ENCODE measurements at places on chromosomes 3 and 15. TPM values are rescaled to one million over a fixed set of nuclear protein-coding genes. Genes with fewer than 3 reads are reported as not detected.

DNA sequence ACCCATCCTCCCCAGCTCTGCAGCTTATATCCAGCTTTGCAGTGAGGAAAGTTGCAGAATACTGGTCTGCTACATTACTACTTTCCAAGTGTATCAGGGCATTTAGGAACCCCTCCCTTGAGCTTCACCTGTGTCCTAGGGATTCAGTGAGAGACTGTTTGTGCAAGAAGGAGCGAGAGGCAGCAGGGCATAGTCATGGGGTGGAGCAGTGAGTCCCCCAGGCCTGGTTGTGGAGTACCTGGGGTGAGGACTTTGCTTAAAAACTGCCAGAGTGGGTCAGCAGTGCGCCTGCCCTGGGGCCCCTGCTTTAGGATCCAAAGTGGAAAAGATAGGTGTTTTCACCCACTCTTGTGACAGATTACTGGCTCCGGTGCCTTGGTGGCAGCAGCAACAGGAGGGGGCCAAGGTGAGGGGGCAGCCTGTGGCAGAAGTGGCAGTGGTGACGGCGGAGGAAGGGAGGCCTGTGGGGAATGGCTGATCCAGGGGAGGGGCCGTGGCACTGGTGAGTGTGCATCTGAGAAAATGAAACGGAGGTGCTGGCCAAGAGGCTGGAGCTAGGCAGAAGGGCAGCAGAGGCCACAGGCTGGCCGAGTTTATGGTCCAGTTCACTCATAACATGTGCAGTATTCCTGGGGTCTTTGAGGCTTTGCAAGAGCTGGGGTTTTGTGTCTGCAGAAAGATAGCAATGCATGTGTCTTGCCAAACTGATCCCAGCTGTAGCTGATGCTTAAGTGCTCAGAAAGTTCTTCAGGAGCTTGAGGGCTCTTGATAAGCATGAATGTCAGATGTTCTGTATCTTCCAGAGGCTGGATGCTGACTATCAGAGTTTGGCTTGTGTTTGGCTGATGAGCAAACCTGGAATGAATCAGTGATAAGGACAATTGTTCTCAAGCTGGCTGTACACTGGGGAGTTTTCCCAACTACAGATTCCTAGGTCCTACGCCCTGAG is 43.4 kb downstream of the GOLGA6A start:
- DNase-seq: no peak

Gene YEATS2
- 28.0 TPM for total RNA-seq

Gene GPR149
- not detected for total RNA-seq

Gene PHC3
- 48.5 TPM for total RNA-seq

Gene NLGN1
- total RNA-seq: not detected

DNA sequence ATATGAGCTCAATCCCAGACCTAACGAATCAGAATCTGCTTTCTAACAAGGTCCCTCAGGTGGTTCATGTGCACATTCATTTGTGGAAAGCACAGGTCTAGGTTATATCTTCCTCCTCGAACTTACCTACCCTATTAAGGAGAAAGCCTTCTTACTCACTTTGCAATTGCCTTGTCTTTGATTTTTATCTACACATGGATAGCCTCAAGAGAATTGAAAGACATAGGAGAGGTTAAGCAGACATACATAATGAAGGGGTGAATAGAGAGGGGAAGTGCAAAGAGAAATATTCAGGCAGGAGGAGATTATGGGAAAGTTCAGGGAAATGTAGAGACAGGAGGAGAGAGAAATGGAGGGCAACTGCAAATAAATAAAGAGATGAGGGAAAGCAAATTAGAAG is 422.9 kb upstream of the ADAMTS9 start:
- no peak for DNase-seq

DNA sequence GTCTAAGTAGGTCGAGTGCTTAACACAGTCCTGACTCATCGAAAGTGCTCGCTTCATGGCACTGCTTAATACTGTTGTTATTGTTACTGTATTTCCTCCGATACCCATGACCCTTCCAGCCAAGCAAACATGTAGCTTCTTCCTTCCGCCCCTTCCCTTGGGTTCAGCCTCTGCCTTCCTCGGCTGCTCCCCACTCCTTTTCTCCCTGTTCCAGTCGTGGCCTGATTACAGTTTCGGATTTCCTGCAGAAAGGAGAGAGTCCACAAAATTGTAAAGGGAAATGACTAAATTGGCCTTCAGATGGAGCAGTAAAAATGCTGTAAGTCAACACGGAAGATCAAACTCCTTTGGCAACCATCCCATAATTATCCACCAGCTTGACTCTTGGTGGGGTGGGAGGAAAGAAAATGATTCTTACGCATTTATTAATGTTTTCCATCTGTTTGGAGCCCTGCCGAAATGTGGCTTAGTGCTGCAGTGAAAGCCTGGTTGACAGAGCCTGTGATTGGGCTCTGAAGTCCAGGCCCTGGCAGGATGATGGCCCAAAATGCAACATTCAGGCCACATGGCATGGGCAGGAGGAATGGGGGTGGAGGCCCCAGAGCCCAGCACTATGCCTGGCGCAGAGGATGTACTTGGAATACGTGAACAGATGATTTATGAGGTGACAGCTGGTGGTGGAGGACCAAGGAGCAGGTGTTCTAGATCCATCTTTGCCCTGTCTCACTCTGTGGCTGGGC is 37.6 kb downstream of the FAM3D start:
- DNase-seq: no peak

- no peak for DNase-seq
These were observed 868.6 kb upstream of the SEMA6D start for GRCh38 chr15:46848704-46849103.

DNA sequence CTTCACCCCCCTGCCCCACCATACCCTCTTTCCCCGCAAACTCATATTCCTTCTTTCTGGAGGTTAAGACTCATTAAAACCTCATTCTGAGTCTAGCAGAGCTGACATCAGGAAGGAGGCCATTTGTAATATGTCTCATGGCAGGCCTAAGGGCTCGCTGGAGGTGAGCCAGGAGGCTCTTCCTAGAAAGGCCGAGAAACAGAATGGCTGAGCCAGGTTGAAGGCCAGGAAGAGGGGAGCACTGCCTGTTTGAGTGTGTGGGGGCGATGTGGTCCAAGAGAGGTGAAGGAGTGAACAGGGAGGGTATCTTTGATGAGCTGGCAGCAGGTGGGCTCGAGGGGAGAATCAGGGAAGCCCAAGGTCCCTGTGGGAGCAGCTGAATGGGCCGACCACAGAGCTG is 317.3 kb downstream of the TLE3 start:
- DNase-seq: no peak

- no peak for DNase-seq
These were observed 55.4 kb downstream of the ABHD2 start for GRCh38 chr15:89143503-89144162.

DNA sequence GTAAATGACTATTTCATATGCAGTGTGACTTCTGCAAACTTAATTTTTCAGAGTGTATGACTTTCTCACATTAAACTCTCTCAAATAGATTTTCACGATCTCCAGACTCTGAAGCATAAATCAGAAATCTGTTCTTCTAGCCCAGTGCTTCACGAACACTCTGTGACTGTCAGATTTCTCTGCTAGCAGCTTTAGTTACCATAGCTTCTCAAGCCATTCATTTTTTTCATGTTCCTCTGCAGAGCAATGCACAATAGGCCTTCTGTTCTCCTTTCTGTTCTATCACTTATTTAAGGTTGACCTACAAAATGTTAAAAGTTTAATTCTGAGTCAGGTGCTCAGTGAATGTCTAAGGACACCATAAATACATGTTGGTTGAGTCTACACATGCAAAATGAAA is 1102.2 kb downstream of the TUSC7 start:
- no peak for DNase-seq

Gene RASGRP1
- 36.9 TPM for total RNA-seq

GRCh38 chr3:102258666-102259227 is 176.1 kb upstream of the ZPLD1 start:
- no peak for DNase-seq

DNA sequence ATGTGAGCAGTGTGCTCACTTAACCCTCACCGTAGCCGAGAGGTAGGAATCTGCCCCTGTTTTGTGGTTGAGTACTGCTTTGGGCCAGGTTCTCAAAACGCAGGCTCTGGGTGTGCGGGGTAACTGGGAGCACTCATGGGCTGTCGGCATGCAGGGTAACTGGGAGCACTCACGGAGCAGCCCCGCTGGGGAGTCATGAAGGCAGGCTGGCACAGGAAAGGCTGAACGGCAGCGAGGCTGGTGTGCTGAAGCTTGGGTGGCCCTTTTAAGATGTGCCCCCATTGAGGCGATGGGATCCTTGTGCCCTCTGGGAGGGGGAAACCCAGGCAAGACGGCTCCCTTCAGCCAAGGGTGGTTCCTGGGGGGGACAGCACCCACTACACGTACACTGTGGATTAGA is 44.6 kb upstream of the VPS8 start:
- no peak for DNase-seq

GRCh38 chr3:134796281-134797056 is 1.4 kb downstream of the EPHB1 start:
- no peak for DNase-seq

- DNase-seq: peak; percentile 18
These were observed 40.8 kb downstream of the EOMES start for GRCh38 chr3:27681249-27681748.

DNA sequence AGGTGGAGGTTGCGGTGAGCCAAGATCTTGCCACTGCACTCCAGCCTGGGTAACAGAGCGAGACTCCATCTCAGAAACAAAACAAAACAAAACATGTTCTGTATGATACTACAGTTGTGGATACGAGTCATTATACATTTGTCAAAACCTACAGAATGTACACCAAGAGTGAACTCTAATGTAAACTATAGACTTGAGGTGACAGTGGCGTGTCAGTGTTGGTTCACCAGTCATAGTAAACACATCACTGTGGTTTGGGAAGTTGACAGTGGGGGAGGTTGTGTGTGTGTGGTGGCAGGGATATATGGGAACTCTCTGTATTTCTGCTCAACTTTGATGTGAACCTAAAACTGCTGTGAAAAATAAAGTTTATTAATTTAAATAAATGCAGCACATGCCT is 33.0 kb upstream of the GNB5 start:
- DNase-seq: no peak

DNA sequence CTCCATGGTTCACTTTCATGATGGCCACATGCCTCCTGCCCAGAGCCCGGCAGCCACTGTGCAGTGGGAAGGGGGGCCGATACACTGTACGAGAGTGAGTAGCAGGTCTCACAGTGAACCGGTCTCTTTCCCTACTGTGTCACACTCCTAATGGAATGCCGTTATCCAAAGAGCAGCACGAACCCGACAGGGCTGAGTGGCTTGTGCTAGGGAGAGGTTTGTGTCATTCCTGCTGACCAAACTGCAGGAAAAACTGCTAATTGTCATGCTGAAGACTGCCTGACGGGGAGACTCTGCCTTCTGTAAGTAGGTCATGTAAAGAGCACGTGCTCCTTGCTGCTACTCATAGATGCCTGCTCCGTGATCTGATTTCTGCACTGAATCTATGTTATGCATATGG is 105.1 kb downstream of the ARPP21 start:
- no peak for DNase-seq

Gene WDR82
- 115 TPM for total RNA-seq

DNA sequence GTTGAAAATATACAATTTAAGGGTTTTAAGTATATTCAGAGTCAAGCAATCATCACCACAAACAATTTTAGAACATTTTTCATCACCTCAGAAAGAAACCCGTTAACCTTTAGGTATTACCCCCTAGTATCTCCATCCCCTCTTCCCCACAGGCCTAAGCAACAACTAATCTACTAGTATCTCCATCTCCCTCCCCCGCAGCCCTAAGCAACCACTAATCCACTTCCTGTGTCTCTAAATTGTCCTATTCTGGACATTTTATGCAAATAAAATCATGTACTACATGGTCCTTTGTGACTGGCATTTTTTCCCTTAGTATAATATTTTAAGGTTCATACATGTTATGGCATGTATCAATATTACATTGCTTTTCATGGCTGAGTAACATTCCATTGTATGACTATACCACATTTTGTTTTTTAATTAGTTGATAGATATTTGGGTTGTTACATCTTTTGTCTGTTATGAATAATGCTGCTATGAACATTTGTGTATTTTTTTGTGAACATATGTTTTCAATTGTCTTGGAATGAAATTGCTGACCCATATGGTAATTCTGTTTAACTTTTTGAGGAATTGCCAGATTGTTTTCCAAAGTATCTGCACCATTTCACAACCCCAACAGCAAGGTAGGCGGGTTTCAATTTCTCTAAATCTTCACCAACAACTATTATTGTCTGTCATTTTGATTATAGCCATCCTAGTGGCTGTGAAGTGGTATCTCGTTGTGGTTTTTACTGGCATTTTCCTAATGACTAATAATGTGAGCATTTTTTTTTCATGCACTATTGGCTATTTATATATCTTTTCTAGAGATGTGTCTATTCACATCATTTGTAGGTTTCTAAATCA is 215.6 kb upstream of the CD96 start:
- DNase-seq: no peak

DNA sequence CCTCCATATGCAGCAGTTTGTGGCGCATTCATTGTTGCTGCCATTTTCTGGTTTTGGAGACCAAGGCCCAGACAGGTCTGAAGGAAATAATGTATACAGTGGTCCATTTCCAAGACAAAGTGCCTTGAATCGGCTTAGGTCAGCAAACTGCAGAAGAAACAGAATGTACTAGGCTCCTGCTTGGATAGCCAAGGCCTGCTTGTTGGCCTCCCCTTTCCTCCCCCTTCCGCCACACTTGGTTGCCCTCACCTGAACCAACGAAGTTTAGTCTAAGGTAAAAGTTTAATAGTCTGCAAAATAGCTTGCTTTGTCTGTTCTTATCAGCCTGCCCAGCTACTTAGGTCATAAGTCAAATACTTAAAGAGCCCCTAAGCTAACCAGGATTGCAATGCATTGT is 12.0 kb upstream of the RTP3 start:
- no peak for DNase-seq

GRCh38 chr15:67745073-67746006 is 80.0 kb upstream of the SKOR1 start:
- DNase-seq: no peak

Gene CD86
- 2.0 TPM for total RNA-seq

Gene SCAPER
- 14.8 TPM for total RNA-seq

Gene CAMKV
- 3.2 TPM for total RNA-seq

DNA sequence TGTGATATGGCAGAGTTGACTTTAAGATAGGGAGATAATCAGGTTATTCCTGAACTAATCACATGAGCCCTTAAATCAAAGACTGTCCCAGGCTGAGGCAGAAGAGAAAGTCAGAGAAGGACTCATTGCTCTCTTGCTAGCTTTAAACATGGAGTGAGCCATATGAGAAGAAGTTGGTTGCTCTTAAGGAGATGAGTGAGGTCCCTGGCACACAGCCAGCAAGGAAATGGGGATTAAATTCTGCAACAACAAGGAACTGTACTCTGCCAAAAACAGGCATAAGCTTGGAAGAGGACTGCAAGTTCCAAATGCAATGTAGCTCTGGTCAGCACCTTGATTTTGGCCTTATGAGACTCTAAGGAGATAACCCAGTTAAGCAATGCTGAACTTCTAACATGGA is 457.0 kb downstream of the PLOD2 start:
- no peak for DNase-seq

Gene KNSTRN
- total RNA-seq: 37.0 TPM

Measured in activated T-cell treated with anti-CD3 and anti-CD28 coated beads, Interleukin-2, amount 50 U/mL, for 4 hours (primary cell).